Tracheal epithelial cell (primary cell): ENCODE measurements at places on chromosomes 16 and 17. TPM values are rescaled to one million over a fixed set of nuclear protein-coding genes. Genes with fewer than 3 reads are reported as not detected.

Gene TBC1D3G
- not detected in 2 replicates for total RNA-seq

Gene PER1
- total RNA-seq: 13.7 and 25.4 TPM in 2 replicates

Gene CIAO3
- 37.1 and 46.3 TPM in 2 replicates for total RNA-seq

Gene OR1A1
- not detected in 2 replicates for total RNA-seq

Gene SLFN12L
- total RNA-seq: not detected in 2 replicates

Gene SYT17
- total RNA-seq: 1.7 and 6.3 TPM in 2 replicates

Gene TVP23A
- not detected in 2 replicates for total RNA-seq

Gene TP53TG3B
- total RNA-seq: under 0.01 TPM in 1 of 2 replicates, not detected in the other

Gene MT1E
- 388 and 673 TPM in 2 replicates for total RNA-seq

Gene IRX5
- 2.7 and 10.4 TPM in 2 replicates for total RNA-seq

Gene PDPR
- 7.9 and 9.4 TPM in 2 replicates for total RNA-seq

Gene CCL7
- total RNA-seq: not detected in 2 replicates

Gene KRTAP4-4
- total RNA-seq: not detected in 2 replicates

Gene GAST
- total RNA-seq: 2.1 TPM in 1 of 2 replicates, not detected in the other

Gene MFAP4
- not detected in 2 replicates for total RNA-seq

Gene SLC2A4
- total RNA-seq: 0.24 TPM in 1 of 2 replicates, not detected in the other

Gene FAM20A
- total RNA-seq: not detected in 2 replicates
